ENCODE measurements at places on chromosomes 13 and 19.

DNA sequence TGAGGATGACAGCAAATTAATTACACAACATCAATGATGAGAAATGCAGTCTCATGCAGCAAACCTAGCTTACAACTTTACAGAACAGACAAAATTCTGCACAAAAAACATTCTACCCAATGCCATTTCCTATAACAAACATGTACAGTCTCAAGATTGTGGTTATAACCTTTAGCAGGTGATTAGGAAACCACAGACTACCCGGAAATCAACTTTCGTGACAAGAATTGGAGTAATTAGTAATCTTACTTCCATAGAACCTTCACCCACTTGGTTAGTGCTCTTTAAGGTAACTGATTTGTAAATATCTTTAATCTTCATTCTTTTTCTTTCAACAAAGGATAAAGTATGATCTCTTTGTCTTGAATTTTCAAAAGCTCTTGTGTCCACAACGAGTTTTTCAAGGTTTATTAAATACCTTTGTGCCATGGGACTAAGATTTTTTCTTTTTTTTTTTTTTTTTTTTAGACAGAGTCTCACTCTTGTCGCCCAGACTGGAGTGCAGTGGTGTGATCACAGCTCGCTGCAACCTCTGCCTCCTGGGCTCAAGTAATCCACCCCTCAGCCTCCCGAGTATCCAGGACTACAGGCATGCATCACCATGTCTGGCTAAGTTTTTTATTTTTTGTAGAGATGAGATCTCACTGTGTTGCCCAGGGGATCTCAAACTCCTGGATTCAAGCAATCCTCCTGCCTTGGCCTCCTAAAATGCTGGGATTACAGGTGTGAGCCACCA is 78.8 kb downstream of the MAP4K1 start:
- DNase-seq = no peak

DNA sequence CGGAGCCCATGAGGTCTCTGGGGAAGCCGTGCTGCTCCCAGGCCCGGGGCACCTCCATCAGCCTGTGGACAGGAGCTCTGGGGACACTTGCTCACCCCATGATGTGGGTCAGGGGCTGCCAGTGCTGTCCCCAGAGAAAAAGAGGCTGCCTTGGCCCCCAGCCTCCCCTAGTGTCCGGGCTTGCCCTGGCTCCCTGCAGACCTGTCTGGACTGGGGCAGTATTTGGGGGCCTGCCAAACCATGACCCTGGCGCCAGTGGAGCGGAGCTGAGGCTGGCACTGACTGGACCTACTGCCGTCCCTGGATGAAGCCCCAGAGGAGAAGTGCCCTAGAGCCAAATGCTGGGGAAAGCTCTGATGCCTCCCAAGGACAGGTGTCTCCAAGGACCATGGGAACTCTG is 30.4 kb downstream of the ELAVL1 start:
- DNase-seq = no peak

GRCh38 chr13:71879129-71879535 is 12.1 kb upstream of the DACH1 start:
- DNase-seq = no peak

DNA sequence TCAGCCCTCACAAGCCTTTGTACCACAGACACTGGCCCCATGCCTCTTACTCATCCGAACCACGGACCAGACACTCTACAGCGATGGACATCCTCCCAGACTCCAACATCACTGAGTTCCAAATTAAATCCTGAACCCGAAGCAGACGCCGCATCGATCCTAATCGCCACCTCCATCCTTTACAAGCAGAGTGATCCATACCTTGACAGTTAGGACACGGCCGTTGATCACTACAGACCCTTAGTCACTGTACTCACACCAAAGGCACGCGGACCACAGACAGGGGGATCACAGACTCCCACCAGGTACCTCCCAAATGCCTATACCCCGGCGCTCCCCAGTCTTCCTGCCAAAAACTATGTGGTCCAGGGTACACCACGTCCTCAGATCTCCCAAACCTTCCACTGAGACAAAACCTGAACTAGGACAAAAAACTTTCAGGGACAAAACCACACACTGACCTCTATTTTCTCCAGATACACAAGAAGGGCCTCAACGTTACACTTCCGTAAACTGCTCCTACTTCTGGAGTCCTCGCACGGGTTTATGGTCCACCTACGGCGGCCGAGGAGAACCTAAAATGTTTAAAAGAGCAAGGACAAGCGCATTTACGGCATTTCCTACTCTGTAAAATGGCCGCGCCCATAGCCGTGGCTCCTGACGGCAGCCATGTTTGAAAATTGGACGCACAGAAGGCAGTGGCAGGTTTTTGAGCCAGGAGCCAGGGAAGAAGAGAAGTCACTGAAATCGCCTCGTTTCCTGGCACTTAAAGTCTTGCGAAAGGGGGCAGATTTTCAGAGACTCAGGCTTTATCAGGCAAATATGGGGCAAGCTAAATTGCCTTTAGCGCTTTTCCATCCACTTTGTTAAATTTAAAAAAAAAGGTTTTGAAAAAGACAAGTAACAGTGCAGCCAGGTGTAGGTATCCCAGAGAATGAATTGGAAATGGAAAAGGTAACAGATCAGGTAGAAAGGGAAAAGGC is at the start of gene ZNF350:
ZNF350 (minus strand) TSS at position 532 of the 983 bp plus-strand sequence. CDS start 12,480 bp downstream, outside the sequence.
- peak; percentile 92 for DNase-seq

DNA sequence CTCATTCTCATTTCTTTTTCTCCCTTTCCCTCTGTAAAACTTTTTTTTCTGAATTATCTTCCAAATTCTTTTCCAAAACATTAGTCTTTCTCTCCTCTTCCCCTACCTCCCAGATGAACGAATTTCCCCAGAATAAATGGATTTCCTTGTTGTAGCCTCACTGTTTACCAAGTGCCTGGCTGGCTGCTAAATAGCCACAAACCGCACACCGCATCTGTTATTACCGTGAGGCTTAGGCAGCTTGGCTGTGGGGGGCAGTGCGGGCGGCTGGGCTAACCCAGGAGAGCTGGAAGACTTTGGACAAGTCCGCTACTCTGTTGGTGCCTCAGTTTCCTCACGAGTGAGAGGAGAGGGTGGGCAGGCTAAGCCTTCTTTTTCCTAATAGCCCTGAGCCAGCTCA is 10.7 kb downstream of the IL17D start:
- DNase-seq = no peak

- peak; percentile 6 for DNase-seq
Observed at GRCh38 chr13:89554801-89555200, 1792.7 kb upstream of the MIR17HG start.

DNA sequence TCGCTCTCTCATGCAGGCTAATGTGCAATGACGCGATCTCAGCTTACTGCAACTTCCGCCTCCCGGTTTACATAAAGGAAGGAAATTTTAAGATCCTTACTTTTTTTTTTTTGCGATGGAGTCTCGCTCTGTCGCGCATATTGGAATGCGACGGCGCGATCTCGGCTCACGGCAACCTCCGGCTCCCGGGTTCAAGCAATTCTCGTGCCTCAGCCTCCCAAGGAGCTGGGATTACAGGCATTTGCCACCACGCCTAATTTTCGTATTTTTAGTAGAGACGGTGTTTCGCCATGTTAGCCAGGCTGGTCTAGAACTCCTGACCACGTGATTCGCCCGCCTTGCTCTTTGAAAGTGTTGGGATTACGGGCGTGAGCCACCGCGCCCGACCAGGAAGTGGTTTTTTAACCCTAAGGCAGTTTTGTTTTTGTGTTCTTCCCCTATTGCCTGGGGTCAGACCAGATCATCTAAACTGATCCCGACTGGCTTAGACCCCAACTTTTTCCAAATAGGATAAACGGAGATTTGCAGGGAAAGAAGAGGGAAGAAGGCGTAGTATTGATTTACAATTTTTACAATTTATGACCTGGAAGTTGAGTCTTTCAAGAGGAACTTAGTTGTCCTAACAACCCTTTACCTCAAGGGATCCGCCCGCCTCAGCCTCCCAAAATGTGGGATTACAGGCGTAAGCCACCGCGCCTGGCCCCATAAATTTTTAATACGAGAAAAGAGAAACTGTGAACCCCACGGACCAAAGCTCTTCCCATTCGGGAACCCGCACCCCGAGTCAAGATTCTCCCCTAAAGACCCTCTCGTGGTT is 142.0 kb downstream of the ZNF737 start:
- DNase-seq = no peak

DNA sequence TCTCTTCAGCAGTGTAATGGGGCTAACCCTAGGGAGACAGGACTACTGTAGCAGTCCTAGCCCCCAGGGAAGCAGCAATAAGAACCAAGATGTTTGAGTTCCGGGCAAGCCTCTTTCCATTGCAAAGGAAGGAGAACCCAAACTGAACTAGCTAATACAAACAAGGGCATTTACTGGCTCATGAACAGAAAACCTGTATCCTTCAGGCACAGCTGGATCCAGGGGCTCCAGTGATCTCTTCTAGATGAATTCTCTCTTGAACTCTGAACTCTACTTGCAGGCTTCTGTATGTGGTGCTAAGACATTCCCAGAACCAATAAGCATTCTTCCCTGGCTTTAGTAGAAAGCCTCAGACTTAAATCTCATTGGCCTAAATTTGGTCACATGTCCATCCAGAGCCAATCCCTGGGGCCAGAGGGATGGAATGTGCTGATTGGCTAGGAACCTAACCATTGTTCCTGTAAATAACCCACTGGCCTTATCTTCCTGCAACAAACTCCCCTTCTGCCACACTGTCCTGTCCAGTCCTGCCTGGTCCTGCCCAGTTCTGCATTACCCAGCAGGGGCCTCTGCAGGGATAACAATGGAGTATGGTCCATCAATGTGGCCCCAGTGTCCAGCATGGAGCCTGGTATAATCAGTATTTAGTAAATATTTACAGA is 3.9 kb upstream of the PODNL1 start:
- no peak for DNase-seq

DNA sequence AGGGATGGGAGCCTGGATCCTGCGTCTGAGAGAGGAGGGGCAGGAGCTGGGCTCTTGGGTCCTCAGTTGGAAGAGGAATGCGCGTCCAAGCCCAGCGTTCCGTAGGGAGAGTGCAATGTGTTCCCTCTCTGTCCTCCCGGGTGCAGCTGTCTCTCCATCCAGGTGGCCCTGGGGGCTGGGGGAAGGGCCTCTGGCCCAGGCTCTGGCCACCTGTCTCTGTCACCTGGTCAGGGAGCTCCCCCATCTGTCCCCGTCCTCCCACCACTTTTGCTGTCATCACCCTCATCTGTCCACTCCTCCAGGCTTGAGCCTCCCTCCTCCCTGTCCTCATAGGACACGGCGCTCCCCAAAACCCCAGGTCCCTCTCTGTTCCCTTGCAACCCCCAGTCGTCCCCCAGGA is 3.7 kb upstream of the SBK2 start:
- no peak for DNase-seq

GRCh38 chr13:29654384-29654783 is 58.9 kb upstream of the SLC7A1 start:
- no peak for DNase-seq

- DNase-seq = no peak
Observed at GRCh38 chr19:4083677-4084546, 17.2 kb upstream of the ZBTB7A start.
